Stimulated activated CD8-positive, alpha-beta memory T cell treated with anti-CD3 and anti-CD28 coated beads, Interleukin-7, amount 100 ng/mL, for 48 hours (primary cell): ENCODE measurements at places on chromosomes 11 and 22.

- no peak for DNase-seq
Measured at GRCh38 chr22:48267681-48268080, 1505.2 kb downstream of the TBC1D22A start.

GRCh38 chr11:68974421-68975194 lies 6.2 kb downstream of the MRGPRD start:
- DNase-seq, result no peak

DNA sequence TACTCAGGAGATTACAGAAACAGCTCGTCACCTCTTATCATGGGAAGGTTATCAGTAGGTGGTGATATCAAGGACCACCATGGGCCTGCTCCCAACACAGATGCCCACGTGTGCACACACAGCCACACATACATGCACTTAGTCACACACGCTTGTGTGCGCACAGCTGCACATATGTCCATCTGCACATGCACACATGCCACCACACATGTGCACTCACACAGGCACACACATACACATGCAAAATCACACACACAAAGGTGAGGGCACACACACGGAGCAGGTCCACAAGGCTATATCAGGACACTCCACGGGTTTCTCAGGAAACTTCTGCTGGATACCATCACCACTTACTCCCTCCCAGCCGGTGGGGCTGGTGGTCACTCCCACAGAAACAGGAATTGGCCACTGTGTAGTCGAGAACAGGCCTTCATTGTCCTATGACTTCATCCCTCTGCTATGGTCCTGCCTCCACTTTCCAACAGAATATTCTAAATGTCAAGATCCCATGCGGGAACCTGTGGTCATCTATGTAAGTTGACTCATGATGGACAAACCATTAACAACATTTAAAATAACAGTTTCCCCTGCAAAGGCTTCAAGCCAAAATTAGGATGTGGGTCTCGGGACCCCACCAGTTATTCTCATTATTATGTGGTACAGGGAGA lies 2.2 kb downstream of the C11orf24 start:
- DNase-seq, result no peak

DNA sequence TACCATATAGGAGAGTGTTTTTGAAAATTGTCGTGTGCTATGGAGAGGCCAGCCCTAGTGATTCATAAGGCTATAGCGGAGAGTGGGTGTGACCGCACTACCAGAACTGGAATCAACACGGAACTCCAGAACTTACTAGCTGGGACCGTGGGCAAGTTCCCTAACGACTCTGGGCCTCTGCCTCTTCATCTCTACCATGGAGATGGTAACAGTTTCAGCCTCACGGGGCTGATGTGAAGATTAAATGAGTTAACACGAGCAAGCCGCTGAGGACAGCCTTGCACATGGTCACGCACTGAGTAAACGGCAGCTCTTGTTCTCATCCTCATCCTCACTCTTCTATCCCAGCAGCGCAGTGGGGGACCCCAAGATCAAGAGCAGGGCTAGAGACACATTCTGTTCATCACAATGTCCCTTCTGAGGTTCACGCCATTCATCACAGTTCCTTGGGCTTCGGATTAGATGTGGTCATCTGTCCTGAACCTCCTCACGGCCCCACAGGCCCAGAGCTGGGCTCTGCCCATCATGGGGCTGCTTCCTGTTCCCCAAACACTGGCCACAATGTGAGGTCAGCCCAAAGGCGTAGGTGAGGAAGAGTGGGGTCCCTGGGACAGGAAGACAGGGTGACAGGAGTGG lies 47.2 kb upstream of the CD5 start:
- DNase-seq, result peak; percentile 59

DNA sequence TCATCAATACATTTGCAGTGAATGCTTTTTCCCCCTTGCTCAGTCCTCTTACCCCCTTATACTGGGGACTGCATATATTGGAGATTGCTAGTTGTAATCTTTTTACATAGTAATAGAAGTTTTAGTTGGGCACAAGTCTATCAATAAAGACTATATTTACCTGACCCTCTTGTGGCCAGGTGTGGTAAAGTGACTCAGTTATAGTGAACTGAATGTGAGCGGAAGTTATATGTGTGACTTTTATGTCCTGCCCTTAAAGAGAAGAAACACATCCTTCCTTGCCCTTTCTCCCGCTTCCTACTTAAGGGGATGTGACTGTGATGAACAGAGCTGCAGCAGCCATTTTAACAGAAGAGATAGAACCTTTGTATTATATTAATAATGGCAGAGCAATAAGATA lies 362.0 kb downstream of the METTL15 start:
- no peak for DNase-seq

- DNase-seq, result no peak
Measured at GRCh38 chr11:45215098-45215865, 68.8 kb downstream of the PRDM11 start.

GRCh38 chr11:8243458-8243857 lies 20.2 kb downstream of the LMO1 start:
- no peak for DNase-seq

GRCh38 chr22:25334162-25334490 lies 114.7 kb downstream of the CRYBB2 start:
- DNase-seq, result peak; percentile 5

DNA sequence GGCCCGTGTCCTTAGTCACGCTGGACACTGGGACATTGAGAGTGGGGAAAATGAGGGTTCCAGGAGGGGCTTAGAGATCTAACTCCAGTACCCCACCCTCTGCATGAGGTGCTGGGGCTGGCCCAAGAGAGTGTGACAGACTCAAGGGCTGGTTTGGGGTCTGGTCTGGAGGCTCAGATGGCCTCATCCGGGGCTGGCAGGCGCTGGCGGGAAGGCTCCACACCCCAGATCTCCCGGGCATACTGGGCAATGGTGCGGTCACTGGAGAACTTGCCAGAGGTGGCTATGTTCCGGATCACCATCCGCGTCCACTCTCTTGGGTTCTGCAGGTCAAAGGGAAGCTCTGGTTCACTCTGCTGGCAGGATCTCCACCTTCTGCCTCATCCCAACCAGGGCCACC lies 2.5 kb upstream of the RASGRP2 start:
- no peak for DNase-seq

DNA sequence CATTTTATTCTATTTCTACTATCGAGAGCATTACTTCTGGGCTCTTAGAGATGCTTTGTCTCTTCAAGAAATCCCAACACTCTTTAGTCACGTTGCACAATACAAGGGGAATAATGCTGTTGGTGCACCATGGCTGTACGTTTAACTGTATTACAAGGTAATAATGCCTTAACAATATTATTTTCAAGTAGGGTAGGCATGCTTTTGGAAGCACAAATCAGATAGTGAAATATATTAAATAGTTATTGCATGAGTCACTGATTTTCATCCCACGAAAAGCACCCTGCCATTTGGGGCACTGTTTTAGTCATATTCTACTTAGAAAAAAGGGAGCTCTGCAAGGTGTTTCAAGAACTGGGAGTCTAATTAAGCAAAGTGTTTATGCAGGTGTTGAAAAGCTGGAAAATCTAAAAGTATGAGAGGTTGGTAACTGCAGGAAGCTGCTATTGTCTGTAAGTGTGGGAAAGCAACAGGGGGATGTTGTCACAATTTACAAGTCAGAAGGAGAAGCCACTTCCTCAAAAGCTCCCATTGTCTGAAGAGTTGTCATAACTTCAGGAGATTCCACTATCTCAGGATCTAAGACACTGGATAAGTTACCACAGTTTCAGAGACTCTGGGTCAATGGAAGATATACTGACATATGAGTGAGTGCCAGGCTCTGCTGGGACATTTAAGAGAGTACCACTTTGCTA lies 218.2 kb downstream of the JRKL start:
- no peak for DNase-seq

GRCh38 chr11:68855205-68855981 lies 13.7 kb upstream of the CPT1A start:
- DNase-seq, result no peak

GRCh38 chr22:19451570-19451969 lies 4.1 kb upstream of the C22orf39 start:
- no peak for DNase-seq

DNA sequence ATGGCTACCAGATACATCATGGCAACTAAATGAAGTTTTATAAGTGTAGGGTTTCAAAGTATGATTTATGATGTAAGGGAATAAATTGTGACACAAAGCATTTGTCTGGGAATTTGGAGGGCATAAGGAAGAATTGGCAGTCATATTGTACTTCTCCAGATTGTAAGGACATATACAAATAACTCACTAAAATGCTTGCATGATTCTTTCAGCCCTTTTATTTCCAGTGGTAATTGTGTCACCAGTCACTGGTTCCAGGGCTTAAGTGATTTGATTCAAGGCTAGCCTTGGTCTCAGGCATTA lies 299.4 kb upstream of the ANO5 start:
- no peak for DNase-seq

DNA sequence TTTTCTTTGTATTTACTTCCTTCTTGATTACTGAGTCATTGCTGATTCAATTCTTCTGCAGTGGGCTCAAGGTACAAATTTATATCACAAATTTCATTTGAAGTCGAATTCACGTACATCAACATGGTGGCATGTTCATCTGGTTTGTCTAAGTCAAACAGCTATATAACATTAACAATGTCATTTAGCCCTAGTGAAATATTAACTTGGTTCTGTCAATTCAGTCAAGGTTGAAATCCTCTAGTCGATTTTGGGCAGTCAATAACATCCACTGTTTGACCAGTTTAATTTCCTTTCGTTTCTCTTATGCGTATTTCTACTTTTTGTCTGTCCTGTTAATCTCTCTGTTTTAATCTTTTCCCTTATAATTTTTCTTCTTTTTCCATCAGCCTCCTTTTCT lies 4.1 kb upstream of the ATXN10 start:
- DNase-seq, result no peak

GRCh38 chr22:28514321-28514821 lies 165.3 kb downstream of the TTC28 start:
- no peak for DNase-seq

- no peak for DNase-seq
Measured at GRCh38 chr11:45761659-45762058, 43.3 kb upstream of the SLC35C1 start.
